ENCODE measurements at places on chromosomes 7 and 10.

GRCh38 chr7:101943889-101944600 lies 126.6 kb downstream of the CUX1 start:
- no peak for DNase-seq

- no peak for DNase-seq
These were observed 11.9 kb downstream of the CUX1 start for GRCh38 chr7:101829374-101829773.

- no peak for DNase-seq
These were observed 10.8 kb upstream of the PVRIG start for GRCh38 chr7:100208911-100209408.

GRCh38 chr10:51488766-51489408 lies 210.5 kb downstream of the CSTF2T start:
- no peak for DNase-seq

DNA sequence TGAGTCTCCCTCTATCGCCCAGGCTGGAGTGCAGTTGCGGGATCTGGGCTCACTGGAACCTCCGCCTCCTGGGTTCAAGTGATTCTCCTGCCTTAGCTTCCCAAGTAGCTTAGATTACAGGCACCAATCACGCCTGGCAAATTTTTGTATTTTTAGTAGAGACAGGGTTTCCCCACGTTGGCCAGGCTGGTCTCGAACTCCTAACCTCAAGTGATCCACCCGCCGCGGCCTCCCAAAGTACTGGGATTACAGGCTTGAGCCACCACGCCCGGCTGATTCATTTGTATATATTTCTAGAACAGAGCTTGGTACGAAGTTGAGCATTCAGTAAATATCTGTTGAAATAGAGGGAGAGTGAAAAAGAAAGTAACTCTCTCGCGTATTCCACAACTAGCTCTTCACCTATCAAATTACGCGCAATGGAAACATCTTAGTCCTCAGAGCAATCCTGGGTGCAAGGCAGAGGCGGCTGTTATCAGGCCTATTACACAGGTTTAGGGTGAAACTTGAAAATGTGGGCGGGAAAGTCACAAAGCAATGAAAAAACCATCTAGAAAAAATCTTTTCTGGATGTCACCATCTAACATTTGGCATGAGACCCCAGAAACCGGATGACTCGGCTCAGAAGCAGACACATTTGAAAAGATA lies 707 bp upstream of the GHITM start:
- DNase-seq: peak; percentile 55

DNA sequence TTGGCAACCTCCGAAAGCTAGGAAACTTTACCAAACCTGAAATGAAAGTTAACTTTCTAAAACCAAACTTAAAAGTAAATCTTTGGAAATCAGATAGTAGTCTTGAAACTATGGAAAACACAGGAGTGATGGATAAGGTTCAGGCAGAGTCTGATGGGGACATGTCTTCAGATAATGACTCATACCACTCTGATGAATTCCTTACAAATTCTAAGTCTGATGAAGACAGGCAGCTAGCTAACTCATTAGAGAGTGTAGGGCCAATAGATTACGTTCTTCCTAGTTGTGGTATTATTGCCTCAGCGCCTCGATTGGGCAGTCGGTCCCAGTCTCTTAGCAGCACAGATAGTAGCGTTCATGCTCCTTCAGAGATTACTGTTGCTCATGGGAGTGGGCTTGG lies 45.9 kb downstream of the MCMBP start:
- DNase-seq: no peak

DNA sequence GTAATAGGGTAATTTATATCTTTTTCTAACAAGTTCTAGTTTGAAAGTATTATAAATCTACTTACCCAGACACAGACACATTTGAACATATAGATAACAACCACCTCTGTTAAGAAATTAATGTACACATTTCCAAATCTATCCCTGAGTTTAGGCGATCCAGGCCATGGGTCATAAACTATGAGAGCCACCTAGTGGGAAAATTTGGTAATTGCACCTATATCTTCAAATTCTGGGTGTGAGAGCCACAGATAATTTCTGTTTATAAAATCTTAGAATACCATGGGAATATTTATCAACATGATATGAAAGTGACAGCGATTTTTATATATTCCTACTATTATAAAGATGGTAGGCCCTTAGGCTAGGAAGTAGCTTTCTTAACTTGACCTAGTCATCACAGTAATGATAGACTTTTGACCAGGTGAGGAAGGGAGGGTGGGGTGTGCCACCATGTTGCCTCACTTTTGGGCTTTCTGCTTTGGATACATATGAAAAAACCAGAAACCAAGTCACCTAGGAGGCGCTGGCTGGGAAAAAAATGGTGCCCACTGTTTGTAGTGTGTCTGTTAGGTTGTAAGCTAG lies 8.0 kb upstream of the EPHA1 start:
- DNase-seq: no peak

GRCh38 chr10:78686444-78687060 lies 382.2 kb upstream of the ZMIZ1 start:
- no peak for DNase-seq

GRCh38 chr10:59508296-59508695 lies 145.9 kb upstream of the FAM13C start:
- DNase-seq: no peak

- DNase-seq: peak; percentile 13
These were observed 88.7 kb upstream of the DNAAF5 start for GRCh38 chr7:637826-638225.

- DNase-seq: no peak
These were observed 118.0 kb downstream of the COBL start for GRCh38 chr7:51198654-51199053.

DNA sequence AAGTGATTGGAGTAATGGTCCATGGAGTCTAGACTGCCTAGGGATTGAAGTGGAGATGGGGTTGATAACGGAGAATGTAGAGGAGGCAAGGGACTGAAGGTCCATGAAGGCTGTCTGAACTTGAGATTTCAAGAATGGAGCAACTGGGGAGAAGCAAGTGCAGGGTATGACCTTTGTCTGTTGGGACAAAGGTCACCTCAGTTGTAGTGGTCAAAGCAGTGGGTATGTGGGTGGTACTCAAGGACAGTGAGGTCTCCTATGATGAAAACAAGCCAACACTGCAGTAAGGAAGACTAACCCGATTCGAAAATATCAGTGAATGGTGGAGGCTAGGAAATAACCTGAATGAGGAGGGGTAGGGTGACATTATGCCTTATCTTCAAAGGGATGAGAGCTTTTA lies 5.4 kb upstream of the DDX21 start:
- DNase-seq: no peak

DNA sequence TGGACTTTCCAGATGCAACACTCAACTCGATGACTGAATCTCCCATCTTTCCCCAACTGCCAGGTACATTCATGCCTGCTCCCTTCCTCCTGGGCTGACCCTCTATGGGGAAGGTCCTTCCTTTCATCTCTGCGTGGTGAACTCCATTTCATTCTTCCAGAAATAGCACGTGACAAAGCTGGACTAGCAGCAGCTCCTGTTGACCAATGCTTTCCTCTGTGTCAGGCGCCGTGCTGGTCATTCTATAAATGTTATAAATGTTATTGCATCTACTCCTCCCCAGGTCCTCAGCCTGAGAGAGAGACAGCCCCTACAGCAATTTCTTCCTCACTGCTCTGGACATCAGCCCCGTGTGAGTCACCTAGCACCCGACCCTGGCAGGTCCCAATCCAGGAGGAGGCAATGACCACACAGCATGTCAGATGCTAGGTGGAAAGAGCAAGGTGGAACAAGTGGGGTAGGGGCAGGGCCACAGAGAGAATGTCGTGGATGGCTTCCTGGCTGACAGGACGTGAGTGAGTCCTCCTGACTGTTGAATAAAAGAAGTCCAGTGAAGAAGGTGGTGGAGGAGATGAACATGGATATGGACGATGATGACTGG lies 178.1 kb downstream of the ADAM12 start:
- DNase-seq: no peak

DNA sequence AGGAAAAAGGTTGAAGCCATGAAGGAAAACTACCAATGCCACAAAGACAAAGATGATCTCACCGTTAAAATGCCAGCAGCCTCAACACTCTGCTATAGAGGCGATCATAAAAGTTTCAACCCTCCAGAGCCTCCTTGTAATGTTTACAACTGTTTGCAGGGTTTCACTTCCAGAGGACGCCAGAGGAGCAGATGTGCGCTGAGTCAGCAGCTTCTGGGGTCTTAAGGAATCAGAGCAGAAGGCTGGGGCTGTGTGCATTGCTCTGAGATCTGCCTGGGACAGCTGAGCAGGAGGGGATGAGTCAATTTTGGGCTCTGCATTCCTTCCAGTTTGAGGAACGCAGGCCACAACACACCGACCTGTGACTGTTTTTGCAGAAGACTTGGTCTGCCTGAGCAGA lies 98.3 kb downstream of the TMEM130 start:
- no peak for DNase-seq

DNA sequence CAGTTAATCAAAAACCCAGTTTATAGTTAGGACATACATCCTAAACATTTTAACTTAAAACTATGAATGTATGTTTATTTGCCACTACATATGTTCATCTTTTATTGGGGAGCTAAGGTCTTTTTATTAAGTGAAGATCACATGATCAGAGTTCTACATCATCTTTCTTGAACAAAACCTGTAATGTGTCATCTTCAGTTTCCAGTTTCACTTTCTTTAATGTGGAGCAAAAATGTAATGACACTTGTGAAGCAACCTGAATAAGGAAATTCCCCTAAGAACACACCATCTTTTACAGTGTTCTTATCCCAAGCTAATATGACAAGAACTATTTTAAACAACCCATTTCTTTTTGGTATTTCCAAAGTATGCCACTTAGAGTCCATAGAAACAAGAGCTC lies 166.7 kb upstream of the BET1 start:
- DNase-seq: no peak

GRCh38 chr10:133391249-133391635 lies 2.7 kb upstream of the MTG1 start:
- DNase-seq: no peak

DNA sequence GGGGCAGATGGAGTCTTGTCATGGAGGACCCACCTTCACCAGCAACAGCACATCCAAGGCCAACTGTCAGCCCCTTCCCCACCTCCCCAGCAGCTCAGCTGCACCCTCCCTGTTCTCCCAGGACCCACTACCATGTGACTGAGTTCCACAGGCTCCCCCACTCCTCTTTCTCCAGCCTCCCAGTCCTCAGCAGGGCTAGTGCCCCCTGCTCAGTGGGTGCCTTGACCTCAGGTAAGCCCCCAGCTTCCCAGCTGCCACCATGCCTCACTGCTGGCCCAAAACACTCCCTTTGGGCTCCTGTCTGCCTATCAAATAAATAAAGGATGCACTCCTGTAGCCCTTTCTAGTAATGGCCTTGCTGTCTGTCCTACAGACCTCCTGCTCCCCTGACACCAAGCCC lies 174.4 kb downstream of the SLIT1 start:
- DNase-seq: no peak

DNA sequence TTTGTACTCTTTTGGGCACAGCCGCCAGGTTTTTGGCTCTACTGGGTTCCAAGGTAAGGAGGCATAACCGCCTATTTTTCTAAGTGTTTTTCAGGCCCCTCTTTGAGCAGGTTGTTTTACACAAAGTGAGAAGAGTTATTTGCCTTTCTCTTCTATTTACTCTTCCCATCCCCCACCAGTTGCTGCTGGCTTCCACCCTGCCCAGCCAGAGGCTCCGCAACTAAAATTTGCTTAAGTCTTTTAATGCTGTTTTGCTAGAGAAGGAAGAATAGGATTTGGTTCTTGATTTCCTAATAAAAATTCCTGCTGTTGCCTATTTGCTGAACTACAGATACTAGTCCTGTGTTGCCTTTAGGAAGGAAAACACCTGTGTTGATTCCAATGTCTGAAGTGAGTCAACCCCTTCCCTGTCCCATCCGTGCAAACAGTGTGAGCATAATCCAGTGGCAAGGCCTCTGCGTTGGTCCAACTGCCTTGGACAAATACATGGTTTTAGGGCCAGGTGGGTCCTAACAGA lies 1.9 kb downstream of the PLA2G12B start:
- DNase-seq: no peak

GRCh38 chr7:25930492-25931048 lies 221.4 kb upstream of the NFE2L3 start:
- no peak for DNase-seq

- DNase-seq: no peak
These were observed 355.1 kb upstream of the MKI67 start for GRCh38 chr10:128481152-128481840.

GRCh38 chr10:43350156-43350555 lies 21.3 kb upstream of the FXYD4 start:
- DNase-seq: no peak

GRCh38 chr10:102602272-102603045 lies 41.8 kb upstream of the TRIM8 start:
- DNase-seq: no peak

GRCh38 chr10:52443419-52444388 lies 129.6 kb downstream of the DKK1 start:
- no peak for DNase-seq

GRCh38 chr10:112758961-112759360 lies 191.1 kb upstream of the TCF7L2 start:
- DNase-seq: no peak

DNA sequence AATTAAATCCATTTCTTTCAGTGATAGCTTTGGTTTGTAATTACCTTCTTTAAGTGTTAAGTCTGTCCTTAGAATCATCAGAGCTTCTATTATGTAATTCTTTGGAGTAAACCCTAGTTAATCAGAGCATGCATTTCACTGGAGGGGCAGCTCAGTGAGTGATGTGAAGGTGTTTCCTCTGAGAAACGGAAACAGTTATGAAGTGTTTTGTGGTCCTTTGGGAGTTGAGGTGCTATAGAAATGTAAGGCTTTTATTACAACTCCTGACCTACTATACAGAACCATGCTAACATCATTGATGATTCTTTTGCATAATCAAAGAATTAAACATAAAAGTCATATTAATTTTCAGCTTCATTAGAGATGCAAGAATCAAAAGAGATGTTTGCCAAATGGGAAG lies 141.5 kb downstream of the EXOC4 start:
- no peak for DNase-seq

GRCh38 chr10:29728541-29729049 lies 93.8 kb upstream of the SVIL start:
- no peak for DNase-seq

DNA sequence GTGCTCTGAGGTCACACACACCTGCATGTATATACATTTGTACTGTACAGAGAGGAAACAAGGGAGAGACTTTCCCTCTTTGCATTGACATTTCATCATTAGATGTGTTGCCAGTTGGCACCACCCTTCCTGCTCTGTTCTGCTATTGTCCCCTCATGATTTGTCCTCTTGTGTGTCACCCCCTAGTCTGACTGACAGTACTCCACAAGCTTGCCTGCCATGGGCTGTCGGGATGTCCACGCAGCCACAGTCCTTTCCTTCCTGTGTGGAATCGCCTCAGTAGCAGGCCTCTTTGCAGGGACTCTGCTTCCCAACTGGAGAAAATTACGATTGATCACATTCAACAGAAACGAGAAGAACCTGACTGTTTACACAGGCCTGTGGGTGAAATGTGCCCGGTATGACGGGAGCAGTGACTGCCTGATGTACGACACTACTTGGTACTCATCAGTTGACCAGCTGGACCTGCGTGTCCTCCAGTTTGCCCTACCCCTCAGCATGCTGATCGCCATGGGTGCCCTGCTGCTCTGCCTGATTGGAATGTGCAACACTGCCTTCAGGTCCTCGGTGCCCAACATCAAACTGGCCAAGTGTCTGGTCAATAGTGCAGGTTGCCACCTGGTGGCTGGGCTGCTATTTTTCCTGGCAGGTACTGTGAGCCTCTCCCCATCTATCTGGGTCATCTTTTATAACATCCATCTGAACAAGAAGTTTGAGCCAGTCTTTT lies 9.4 kb downstream of the CLDN12 start:
- DNase-seq: no peak
